Activated CD4-positive, alpha-beta T cell treated with anti-CD3 and anti-CD28 coated beads, Interleukin-2, amount 10 ng/mL, durations not matched to agents 24 days and 14 days (primary cell): ENCODE measurements at places on chromosomes 16 and 17. TPM values are rescaled to one million over a fixed set of nuclear protein-coding genes. Genes with fewer than 3 reads are reported as not detected.

- no peak for DNase-seq
These were observed 7.7 kb upstream of the GINS3 start for GRCh38 chr16:58384437-58385055.

GRCh38 chr17:82844796-82845162 lies 5.0 kb upstream of the ZNF750 start:
- DNase-seq, result no peak

DNA sequence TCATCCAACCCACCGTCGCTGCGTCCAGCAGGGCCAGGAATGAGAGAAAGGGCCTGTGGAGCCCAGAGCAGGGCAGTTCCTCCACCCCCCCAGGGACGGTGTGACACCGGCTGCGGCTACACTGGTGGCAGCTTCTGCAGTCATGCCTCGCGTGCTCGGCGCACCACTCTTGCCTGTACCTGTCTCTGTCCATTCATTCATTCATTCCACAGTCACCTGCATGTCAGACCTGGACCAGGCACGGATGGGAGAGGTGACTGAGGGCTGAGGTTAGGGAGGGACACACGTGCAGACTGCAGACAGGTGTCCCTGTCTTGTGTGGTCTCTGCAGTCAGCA lies 27.3 kb downstream of the ENDOV start:
- DNase-seq, result no peak

DNA sequence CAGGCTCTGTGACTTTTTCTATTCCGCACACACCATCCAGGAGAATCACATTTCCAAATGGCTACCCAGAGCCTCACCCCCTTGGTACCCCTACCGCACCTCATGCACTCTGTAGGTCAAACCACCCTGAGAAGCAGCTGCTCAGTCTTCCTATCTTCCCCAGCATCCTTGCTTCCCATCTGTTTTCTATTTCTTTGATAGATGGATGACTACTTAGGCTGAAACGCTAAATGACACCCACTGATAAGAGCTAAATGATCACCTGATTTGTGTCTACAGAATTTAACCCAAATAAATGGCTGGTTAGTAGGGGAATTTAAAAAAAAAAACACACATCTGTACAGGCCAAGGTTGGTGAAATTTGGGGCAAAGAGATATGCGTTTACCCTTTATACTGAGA lies 17.6 kb upstream of the COX10 start:
- DNase-seq, result no peak

- peak; percentile 79 for DNase-seq
These were observed 11.8 kb downstream of the SLC9A5 start for GRCh38 chr16:67260426-67261063.

DNA sequence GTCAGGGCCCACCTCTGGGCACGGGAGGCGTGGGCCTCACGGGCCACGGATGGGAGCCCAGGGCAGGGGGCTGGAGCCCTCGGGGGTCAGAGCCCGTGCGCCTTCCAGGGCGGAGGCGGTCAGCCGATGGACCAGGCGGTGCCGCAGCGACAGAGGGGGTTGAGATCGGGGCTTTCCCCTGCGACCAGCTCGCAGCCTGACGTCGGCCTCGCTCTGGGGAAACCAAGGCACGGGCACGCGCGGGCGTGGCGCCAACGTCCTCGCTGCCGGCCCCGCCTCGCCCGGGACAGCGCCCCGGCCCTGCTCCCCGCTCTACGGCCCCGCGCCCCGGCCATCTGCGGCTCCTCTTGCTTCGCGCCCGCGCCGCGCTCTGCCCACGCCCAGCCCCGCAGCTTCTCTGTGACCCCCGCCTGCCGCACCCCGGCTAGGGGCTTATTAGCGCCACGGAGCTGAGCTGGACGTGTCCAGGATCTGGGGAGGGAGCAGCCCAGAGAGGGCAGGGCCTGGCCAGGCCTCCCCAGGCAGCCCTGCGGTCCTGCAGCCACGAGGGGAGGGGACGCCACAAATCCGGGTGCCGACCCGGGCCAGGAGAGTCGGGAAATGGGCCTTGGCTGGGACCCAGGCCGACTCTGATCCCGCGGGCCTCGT lies 13.5 kb downstream of the ACTG1 start:
- no peak for DNase-seq

DNA sequence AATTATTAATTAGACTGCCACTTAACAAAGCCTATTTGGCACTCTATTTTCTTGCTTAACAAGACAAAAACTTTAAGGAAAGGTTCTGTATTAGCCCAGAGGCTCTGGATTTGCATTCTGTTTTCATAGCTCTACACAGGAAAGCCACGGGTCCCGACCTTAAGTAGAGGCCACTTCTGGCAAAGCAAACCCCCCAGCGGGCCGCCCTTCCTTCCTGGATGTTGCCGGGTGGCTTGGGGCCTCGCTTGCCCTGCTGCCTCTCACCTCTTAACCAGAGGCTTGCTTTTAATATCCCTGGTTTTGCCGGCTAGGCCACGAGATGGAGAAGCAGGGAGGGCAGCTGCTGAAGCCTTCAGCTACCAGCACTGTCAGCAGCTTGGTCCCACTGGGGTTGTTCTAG lies 4.4 kb downstream of the RTN4RL1 start:
- DNase-seq, result no peak

DNA sequence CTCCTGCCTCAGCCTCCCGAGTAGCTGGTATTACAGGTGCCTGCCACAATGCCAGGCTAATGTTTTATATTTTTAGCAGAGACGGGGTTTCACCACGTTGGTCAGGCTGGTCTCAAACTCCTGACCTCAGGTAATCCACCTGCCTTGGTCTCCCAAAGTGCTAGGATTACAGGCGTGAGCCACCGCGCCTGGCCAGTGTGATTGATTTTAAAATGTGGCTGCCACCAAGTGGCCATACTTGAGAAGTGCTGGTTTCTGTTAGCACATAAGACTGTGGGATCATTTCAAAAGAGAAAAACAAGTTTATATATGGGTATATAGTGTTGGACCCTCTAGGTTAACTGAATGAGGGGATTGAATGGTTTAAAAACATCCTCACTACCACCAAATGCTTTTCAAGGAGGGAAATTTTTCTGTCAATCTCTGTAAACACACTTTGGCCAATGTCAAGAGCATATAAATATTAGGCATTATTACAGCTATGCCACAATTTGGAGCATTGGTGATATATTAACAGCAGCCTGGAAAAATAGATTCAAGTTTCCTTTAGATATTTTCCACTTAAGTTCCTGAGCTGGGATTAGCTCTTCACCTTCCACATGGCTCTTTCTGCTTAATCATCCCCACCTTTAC lies 13.5 kb upstream of the DHRS13 start:
- peak; percentile 82 for DNase-seq

GRCh38 chr17:28042721-28043291 lies 329 bp downstream of the NLK start:
- no peak for DNase-seq

DNA sequence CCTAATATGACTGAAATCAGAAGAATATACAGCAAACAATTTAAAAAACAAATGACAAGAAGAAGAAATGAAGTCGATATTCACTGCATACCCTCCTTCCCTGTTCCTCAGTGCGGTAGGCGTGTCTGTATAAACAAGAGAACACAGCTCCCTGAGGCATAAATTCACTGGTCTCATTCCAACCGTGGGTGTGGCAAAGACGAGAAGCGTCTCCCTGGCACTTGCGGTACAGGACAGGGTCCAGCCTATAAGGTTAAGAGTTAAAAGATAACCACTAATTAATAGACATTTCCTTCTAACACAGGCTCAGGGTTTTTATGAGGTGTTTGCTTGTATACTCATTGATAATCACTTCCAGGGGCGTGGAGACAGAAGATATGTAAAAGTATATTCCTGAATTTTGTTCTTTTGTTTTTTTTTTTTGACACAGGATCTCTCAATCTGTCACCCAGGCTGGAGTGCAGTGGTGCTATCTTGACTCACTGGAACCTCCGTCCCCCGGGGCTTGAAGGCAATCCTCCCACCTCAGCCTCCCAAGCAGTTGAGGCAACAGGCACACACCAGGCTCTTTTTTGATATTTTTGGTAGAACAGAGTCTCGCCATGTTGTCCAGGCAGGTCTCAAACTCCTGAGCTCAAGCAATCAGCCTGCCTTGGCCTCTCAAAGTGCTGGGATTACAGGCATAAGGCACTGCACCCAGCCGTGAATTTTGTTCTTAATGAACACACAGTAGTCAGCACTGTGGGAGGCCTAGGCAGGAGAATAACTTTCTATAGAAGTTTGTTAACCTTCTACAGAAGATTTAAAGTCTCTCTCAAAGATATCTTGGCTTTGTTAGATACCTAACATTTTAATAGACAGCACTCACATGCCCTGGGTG lies 59.1 kb upstream of the CLEC18B start:
- DNase-seq, result no peak

GRCh38 chr17:63641692-63642448 lies 19.7 kb downstream of the MAP3K3 start:
- no peak for DNase-seq

GRCh38 chr16:74667255-74667700 lies 601 bp upstream of the RFWD3 start:
- DNase-seq, result peak; percentile 83

DNA sequence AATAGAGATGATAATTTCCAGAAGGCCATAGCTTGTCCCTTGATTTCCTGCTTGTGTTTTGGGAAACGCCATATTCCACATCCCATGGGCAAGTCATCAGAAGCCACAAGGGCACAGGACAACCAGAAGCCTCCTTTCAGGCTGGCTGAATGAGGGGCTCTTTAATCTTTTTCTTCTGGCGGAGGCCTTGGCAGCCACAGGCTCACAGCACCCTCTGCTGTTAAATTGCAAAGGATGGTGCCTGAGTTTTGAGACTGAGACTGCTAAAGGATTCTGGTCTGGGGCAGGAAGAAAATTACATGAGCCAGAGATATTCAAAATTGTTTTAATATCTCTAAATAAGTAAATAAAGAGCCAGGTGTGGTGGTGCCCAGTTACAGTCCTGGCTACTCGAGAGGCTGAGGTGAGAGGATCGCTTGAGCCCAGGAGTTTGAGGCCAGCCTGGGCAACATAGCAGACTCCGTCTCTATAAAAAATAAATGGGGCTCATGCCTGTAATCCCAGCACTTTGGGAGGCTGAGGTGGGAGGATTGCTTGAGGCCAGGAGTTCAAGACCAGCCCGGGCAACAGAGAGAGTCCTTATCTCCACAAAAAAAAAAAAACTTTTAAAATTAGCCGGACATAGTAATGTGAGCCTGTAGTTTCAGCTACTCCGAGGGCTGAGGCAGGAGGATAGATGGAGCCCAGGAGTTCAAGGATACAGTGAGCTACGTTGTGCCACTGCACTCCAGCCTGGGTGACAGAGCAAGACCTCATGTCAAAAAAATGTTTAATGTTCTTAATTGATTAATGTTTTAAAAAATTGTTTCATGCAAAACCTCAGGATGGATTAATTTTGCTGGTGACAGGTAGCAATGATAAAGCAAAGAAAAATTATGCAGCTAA lies 26.3 kb downstream of the AARSD1 start:
- DNase-seq, result peak; percentile 73

- no peak for DNase-seq
These were observed 81.8 kb downstream of the C16orf78 start for GRCh38 chr16:49455181-49455990.

DNA sequence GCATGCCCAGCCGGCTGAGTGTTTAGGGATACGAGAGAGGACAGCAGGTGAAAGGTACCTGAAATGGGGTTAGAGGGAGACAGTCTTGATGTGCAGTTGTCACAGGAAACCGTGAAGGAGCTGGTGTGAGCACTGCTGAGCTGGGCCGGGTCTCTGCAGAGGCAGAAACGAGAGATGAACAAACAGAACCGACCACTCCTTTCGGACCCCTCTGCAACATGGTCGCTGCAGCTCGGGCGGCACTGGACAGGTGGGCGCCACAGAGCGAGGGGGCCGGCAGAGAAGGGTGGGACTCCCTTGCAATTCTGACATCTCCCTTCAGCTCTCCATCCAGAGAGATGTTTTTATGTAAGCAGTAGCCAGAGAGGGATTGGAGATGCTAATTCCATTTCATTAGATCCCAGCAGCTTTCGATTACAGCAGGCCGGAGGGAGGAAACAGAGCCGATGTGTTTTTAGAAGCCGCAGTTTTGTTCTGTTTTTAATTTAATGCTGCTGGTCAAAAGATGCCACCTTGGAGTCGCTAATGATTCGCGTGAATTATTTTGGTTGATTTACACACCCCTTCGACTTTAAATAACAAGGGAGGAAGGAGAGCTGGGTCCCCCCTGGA lies 86.3 kb upstream of the RPL38 start:
- no peak for DNase-seq

DNA sequence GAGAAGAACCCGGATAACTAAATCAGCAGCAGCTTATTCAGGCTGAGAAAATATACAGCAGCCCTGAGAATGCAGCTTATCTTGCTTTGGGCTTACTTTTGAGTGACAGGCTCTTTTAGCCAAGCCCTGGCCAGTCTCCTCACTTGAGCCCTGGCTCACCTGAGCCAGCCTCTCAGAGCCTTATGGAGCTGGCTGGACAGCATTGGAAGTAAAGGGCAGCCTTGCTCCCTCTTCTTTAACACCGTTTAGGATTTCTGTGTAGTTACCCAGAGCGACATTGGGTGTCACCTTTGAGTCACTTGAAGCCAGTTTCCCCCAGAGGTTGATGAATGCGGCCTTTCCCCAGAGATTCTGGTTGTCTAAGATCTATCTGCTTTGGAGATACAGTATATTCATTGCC lies 7.7 kb upstream of the NPIPB2 start:
- DNase-seq, result peak; percentile 68

DNA sequence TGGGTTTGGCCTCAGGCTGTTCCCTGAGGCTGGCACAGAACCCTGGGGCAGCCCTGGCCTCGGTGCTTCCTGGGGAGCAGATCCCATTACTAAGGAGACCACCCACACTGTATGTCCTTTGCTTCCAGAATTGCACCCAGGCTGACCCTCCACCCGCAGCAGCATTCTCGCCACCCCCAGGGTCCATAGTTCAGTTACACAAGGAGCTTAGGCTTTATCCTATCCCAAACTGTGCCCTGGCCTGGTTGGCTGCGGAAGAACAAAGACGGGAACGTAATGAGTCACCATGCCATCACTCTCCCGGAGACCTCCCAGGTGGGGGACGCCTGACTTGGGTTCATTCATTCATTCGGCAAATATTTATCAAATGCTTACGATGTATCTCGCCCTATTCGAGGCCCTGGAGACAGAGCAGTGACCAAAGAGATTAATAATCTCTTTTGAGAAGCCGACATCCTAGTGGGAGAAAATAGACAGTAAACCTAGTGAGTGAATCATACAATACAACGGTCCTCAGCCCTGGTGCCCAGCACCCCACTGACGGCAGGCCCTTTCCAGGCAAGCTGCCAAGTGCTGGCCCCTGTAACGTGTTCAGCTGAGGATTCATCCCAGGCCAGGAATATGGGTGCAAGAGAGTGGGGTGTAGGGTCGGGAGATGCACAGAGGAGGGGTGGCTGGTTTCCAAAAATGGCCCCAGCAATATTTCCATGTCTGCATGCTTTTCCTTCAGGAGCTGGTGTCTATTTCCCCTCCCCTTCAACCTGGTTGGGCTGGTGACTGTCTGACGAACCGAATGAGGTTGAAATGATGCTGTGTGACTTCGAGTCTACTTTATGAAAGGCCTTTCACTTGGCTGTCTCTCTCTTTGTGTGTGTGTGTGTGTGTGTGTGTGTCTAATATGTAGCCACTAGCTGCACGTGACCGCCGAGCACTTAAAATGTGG lies 134.2 kb downstream of the MGAT5B start:
- DNase-seq, result no peak

RAB37 gene
- total RNA-seq, result 5.5 and 7.5 TPM in 2 replicates

ACSM3 gene
- 2.7 and 3.5 TPM in 2 replicates for total RNA-seq

CAVIN1 gene
- total RNA-seq, result 2.4 and 2.7 TPM in 2 replicates

KRT26 gene
- not detected in 2 replicates for total RNA-seq

PRR35 gene
- total RNA-seq, result not detected in 2 replicates

SAMD14 gene
- 1.0 and 1.2 TPM in 2 replicates for total RNA-seq
